ENCODE measurements at places on chromosomes 13 and 19. TPM values are rescaled to one million over a fixed set of nuclear protein-coding genes. Genes with fewer than 3 reads are reported as not detected.

DNA sequence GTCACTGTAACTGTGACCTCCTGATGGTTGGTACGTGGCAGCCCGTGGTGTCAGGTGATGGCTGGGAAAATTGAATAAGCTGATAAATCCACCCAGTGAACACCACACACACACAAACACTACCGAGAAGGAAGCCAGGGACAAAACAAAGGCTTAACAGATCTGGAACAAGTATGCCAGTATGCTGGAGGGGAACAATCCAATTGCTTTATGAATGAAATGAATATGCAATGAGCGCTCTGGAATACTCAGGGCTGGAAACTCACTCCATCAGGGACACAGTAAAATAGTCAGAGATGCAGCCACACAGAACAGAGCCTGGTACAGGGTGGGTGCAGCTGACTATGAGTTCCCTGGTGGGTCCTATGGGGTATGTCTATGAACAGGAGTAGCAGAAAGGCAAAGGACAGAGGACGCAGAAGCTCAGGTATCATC, 16.7 kb downstream of the TMTC4 start:
- no peak for DNase-seq

- DNase-seq, result no peak
Observed at GRCh38 chr13:96431044-96431581, 341.2 kb downstream of the HS6ST3 start.

Gene OR7C1
- total RNA-seq, result not detected

Gene ZSCAN4
- total RNA-seq, result not detected

DNA sequence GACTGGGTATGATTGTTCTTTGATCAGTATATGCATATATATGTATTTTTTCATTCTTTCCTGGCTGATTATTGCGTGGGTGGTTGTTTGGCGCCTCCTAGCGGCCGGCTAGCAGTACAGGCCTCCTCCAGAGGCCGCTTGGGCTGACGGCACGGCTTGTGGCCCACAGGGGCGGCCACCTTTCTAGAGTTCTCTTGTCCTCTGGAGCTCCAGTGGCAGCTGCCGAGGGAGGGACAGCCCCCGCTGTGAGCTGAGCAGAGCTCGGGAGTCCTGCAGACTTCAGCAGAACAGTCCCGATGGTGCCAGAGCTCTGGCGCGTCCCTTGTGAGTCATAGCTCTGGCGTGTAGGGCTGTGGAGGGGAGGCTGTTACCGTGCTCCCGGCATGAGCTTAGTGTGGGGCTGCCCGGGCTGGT, 22.5 kb upstream of the ZNF429 start:
- DNase-seq, result peak; percentile 62

DNA sequence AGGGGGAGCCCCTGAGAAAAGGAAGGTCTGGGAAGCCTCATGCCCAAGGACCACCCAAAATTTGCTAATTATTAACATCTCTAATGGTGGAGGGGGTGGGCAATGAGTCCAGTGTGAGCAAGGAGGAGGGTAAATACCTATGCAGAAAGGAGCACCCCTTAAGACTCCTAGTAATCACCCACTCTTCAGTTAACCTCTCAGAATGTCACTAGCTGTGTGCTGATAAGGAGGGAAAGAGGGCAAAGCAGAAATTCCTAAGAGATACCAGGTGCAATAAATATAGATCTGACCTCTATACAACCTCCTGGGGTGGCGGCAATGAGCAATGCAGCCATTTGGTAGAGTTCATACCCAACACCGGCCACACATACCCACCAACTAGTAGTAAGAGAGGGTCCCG, 12.7 kb upstream of the DPY19L3 start:
- no peak for DNase-seq

GRCh38 chr13:100980171-100980570, 305.6 kb upstream of the TMTC4 start:
- no peak for DNase-seq

Gene MEDAG
- not detected for total RNA-seq

DNA sequence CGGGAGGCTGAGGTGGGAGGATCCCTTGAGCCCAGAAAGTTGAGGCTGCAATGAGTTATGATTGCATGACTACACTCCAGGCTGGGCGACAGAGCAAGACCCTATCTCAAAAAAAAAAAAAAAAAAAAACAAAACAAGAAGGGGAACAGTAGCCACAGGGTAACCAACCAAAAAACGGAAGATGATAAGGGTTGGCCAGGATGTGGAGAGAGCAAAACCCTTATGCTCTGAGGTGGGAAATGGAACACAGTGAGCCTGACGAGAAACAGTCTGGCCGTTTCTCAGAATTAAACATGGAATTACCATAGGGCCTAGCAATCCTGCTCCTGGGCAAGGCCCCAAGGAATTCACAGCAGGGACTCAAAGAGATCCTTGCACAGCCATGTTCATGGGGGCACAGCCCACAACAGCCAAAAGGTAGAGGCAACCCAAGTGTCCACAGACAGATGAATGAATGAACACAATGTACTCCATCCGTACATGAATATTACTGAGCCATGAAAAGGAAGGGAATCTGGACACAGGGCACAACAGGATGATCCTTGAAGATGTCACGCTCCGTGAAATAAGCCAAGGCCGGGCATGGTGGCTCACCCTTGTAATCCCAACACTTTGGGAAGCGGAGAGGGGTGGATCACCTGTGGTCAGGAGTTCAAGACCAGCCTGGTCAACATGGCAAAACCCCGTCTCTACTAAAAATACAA, 11.3 kb downstream of the NMRK2 start:
- no peak for DNase-seq

Gene SELENOV
- total RNA-seq, result not detected

GRCh38 chr19:38666663-38667511, 19.4 kb downstream of the ACTN4 start:
- no peak for DNase-seq

- no peak for DNase-seq
Observed at GRCh38 chr13:34412295-34412694, 529.8 kb upstream of the NBEA start.

- DNase-seq, result no peak
Observed at GRCh38 chr13:43258771-43259170, 235.4 kb downstream of the DNAJC15 start.

DNA sequence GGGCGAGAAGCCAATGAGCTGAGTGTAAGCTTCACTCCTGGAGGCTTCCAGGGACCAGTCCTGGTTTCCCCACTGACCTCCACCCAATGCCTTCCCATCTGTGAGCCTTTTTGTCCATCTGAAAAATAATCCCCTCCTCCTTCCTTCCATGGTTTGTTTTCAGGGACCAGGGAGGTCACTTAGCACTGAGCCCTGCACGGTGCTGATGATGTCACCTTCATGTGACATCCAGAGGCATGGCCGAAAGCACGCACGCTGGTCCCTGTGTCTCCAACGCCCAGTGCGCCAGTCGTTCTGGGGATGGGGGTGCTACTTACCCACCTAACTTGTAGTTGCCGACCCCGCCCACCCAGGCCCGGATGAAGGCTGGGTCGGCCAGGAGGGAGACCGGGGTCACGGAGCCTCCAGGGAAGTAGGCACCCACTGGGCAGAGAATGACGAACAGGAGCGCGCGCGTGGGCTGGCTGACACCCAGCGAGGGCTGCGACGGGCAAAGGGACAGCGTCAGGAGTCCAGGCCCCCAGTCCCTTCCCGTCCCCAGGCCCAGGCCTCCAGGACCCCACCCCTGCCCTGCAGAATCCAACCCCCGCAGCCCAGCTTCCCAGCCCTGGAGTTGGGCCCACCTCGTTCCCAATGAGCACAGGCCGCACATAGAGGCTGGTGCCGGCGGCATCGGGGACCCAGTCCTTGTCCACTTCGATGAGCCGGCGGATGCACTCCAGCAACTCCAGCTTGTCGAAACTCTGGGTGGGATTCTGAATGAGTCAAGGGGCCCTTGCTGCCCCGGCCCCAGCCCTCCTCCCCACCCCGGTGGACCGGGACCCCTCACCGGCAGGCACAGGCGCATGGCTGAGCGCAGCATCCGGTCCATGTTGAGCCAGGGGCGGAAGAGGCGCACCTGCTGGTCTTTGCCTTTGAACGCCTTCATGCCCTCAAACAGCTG, 11.2 kb downstream of the BCAT2 start:
- no peak for DNase-seq

- no peak for DNase-seq
Observed at GRCh38 chr13:51585696-51586095, 1.4 kb downstream of the WDFY2 start.

GRCh38 chr13:25175026-25175425, 2.9 kb upstream of the AMER2 start:
- DNase-seq, result no peak

GRCh38 chr19:34084396-34085145, 87.7 kb upstream of the LSM14A start:
- DNase-seq, result no peak

GRCh38 chr19:55189403-55189835, 9.3 kb upstream of the SYT5 start:
- DNase-seq, result no peak

- DNase-seq, result no peak
Observed at GRCh38 chr13:35387682-35388250, 88.7 kb downstream of the MAB21L1 start.

Gene CLEC4M
- total RNA-seq, result not detected

- no peak for DNase-seq
Observed at GRCh38 chr19:33000510-33000909, 28.5 kb downstream of the FAAP24 start.

Gene S1PR5
- 0.85 TPM for total RNA-seq

Gene SLC6A16
- total RNA-seq, result 6.9 TPM

Gene OR7D2
- not detected for total RNA-seq

- DNase-seq, result no peak
Observed at GRCh38 chr19:9782338-9782737, 13.8 kb upstream of the ZNF846 start.

GRCh38 chr13:49097374-49097773, 121.7 kb downstream of the FNDC3A start:
- DNase-seq, result no peak

Gene ITGBL1
- not detected for total RNA-seq

DNA sequence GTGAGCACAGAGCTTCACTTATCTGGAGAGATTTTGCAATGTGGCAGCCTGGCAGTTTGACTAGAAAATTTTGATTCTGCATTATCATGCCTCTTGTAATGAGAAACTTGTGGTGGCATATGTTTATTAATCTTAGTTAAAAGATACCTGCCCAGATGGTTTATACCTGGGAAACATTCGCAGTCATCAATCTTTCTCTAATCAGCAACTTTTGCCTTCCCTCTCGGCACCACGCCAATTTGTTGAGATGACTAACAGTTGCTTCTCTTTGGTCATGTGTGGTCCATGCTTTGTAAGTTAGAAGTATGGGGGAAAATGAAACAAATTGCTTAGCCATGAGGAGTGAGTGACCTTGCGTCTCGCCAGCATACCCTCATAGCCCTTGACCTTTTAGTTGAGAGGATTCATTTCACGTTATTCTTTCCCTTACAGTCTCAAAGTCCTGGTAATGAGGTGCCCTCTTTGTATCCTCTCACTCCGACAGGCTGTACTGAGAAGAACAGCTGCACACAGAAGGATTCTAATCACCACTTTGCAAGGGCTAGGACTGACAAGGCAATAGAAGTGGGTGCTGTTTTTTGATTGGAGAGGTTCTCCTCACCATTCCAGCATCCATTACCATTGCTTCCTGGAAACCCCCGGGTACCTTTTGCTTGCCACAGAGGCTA, 201.4 kb downstream of the OXGR1 start:
- DNase-seq, result no peak

GRCh38 chr19:30450100-30450499, 77.9 kb downstream of the ZNF536 start:
- DNase-seq, result no peak

- DNase-seq, result no peak
Observed at GRCh38 chr19:31015778-31016177, 333.5 kb downstream of the TSHZ3 start.

- DNase-seq, result no peak
Observed at GRCh38 chr13:103516015-103516795, 450.0 kb upstream of the SLC10A2 start.

DNA sequence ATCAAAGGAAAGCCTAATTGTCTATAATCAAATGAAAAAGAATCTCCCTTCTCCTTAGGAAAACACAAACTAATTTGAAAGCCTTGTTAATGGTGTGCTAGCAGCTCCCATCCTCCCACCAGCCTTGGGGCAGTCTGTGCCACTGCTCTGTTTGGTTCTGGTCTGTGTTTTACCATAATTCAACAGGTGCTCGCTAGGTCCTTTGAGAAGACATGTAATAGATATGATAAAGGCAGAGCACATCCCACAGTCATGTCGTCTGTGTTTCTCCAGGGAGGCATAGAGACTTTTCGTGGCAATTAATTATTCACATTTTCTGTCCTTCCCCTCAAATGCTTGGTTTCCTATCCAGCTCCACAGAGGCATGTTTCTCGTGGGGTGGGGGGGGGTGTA, 23.8 kb downstream of the FAM124A start:
- DNase-seq, result no peak

- no peak for DNase-seq
Observed at GRCh38 chr13:97110936-97111335, 111.2 kb upstream of the MBNL2 start.

DNA sequence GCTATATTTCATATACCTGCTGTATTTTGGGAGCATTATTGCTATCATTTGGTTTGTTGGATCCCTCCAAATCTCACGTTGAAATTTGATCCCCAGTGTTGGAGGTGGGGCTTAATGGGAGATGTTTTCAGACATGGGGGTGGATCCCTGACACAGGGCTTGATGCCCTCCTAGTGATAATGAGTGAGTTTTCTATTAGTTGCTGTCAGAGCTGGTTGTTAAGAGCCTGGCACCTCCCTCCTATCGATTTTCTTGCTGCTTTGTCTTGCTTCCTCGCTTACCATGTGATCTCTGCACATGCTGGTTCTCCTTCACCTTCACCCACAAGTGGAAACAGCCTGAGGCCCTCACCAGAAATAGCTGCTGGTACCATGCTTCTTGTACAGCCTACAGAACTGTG, 259.9 kb upstream of the STARD13 start:
- DNase-seq, result no peak

DNA sequence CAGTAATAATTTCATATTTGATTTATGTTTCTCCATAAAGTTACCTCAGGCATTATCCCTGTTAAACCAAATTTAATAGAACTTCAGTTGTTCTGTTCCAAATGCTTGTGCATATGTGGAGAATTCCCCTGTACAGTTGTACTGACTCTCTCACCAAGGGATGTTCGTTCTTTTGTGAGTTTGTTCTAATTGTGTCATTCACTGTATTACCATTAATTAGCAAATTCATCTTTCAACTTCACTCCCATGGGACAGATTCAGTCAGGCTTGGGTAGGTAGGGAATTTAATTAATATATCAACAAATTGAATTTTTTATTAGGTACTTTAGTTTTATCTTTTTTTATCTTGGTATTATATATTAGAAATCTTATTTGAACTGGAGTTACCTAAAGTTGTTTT, 265.4 kb downstream of the DCT start:
- DNase-seq, result no peak

GRCh38 chr13:36764957-36765356, 54.1 kb upstream of the RFXAP start:
- DNase-seq, result no peak

Gene ICAM5
- total RNA-seq, result not detected

DNA sequence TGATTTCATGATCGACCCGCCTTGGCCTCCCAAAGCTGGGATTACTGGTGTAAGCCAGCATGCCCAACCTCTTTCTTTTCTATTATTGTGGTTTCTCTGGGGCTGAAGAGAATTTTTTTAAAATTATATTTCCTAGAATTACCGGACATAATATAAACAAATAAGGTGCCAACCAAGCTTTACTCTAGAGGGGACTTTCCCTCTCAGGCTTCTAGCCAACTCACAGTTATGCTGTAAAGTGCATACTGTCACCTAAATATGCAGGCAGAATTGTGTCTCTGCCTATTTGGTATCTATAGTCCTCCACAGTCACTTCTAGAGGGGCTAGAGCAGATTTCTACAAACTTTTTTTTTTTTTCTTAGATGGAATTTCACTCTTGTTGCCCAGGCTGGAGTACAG, 41.6 kb upstream of the ZNF681 start:
- DNase-seq, result no peak

- no peak for DNase-seq
Observed at GRCh38 chr19:1164684-1165531, 9.2 kb downstream of the SBNO2 start.

Gene IL11
- total RNA-seq, result 0.21 TPM

All from naive thymus-derived CD8-positive, alpha-beta T cell (primary cell).